ENCODE measurements at places on chromosomes 6 and 20. TPM values are rescaled to one million over a fixed set of nuclear protein-coding genes. Genes with fewer than 3 reads are reported as not detected.
A peak's percentile ranks its signal among the peaks of the same experiment; 100 is the strongest.

DNA sequence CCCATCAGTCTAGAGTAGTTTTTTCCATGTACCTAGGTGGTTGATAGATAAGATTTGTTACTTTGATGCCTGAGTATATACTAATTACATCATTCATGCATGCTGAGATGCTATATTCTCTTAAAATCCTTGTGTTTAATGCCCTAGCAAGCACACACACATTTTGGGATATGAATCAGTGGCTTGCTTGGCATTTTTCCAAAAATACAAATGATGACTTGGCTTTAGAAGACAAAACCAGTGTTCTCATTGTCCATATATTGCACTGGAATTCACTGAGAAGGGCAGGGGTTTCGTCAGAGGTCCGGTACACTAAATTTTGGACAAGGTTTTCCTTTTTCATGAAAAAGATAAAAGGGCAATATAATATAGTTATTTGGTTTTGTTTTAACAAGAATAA lies 24.9 kb downstream of the GTPBP2 start:
- no peak overlapping the region for H3K27ac ChIP-seq
- H3K4me1 ChIP-seq = peaks cover 2% of the 10 kb centered on the region
- no peaks in the 10 kb centered on the region for H3K27me3 ChIP-seq
- no peak for DNase-seq
- no peaks in the 10 kb centered on the region for H3K36me3 ChIP-seq
- H3K4me3 ChIP-seq = no peak overlapping the region

GRCh38 chr6:43575772-43576551 lies at the start of the genes POLH and XPO5:
Gene POLH, plus strand, starts transcription at chr6:43576185. Its CDS starts 6,135 bp downstream, at chr6:43582320.
Gene XPO5, minus strand, starts transcription at chr6:43576038. Its CDS starts 174 bp downstream, at chr6:43575864.
- peak within 1 kb of the TSS; percentile 98 for H3K27ac ChIP-seq
- peaks cover 4% of the 10 kb centered on the region for H3K4me1 ChIP-seq
- H3K27me3 ChIP-seq = no peaks in the 10 kb centered on the region
- DNase-seq = peak; percentile 89

KCNQ2 gene
- 0.25 TPM for total RNA-seq

COL11A2 gene
- 1.3 TPM for total RNA-seq

MAP7 gene
- total RNA-seq = 57.4 TPM

DNA sequence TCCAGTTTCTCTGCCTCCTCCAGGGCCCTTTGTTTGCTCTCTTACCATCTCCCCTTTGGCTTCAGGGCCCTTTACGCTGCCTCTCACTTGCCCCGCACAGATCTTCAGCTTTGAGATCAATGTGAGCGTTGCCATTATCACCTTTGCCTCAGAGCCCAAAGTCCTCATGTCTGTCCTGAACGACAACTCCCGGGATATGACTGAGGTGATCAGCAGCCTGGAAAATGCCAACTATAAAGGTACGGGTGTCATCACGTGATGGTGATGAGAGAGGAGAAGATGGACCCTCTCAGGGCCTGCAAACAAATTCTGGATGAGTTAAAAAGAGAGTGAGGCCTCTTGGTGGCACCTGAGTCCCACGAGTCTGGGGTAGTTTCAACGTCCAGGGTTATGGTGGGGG lies 8.3 kb downstream of the C2 start:
- H3K27me3 ChIP-seq = no peaks in the 10 kb centered on the region
- H3K36me3 ChIP-seq = no peaks in the 10 kb centered on the region
- no peak for DNase-seq

DNA sequence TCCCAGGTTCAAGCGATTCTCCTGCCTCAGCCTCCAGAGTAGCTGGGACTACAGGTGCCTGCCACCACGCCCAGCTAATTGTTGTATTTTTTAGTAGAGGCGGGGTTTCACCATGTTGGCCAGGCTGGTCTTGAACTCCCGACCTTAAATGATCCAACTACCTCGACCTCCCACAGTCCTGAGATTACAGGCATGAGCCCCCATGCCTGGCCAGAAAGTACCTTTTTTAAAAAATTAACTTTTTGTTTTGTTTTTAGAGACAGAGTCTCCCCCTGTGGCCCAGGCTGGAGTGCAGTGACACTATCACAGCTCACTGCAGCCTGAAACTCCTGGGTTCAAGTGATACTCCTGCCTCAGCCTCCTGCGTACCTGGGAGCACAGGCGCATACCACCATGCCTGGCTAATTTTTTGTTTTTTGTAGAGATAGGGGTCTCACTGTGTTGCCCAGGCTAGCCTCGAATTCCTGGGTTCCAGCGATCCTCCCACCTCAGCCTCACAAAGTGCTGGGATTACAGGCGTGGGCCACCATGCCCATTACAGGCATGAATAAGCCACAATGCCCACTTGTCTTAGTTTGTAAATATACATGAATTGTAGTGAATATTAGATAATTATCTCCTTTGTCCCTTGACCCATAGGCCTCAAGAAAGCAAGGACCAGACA lies 17.4 kb upstream of the EEF1A1 start:
- DNase-seq = no peak
- H3K36me3 ChIP-seq = no peaks in the 10 kb centered on the region
- no peaks in the 10 kb centered on the region for H3K27me3 ChIP-seq
- H3K4me1 ChIP-seq = peaks cover 6% of the 10 kb centered on the region

- DNase-seq = no peak
- H3K4me3 ChIP-seq = no peak overlapping the region
- no peaks in the 10 kb centered on the region for H3K27me3 ChIP-seq
- H3K4me1 ChIP-seq = peaks cover 4% of the 10 kb centered on the region
- no peaks in the 10 kb centered on the region for H3K36me3 ChIP-seq
These were observed 47.2 kb downstream of the DUSP22 start for GRCh38 chr6:339480-339879.

All from Caco-2 (cell line).